ENCODE measurements at places on chromosomes 11 and 22.

DNA sequence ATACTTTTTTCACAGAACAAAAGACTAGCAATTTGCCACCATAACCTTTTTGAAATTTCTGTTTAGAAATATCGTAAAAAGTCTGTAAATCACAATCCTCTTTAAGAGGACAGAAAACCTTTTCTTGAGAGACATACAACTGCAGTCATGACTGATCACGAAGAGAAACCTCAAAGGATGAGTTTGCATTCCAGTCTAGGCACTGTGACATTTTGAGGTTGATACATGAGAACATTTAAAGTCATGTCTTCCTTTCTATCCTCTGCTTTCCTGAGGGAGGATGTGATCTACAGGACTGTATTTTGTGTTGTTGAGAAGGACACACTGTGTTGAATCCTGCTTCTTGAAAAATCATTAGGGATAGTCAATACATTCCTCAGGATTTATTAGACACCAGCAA is 476.7 kb upstream of the CCDC179 start:
- DNase-seq = no peak

GRCh38 chr11:92662601-92663360 is 306.7 kb upstream of the MTNR1B start:
- DNase-seq = no peak

DNA sequence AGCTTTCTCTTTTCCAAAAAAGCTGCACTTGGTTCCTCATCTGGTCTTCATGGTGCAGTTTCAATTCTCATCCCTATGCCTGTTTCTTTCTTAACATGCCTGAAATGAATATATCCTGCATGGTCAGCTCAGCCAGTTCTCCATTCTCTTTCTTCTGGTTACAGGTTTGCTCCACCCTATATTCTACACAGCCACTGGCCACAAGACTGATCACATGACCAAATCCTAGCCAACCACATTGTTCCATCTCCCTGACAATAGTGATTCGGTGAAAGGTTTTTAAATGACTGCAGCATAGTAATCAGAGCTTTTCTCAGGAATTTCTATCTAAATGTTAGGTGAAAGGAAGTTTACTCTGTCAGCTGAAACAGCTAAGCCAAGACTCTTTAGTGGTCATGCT is 891.4 kb downstream of the METTL15 start:
- DNase-seq = no peak

- DNase-seq = no peak
Observed at GRCh38 chr11:103395612-103396011, 286.4 kb downstream of the DYNC2H1 start.

GRCh38 chr11:67504950-67505581 is at the start of gene PITPNM1:
Gene PITPNM1 (minus strand): TSS chr11:67505363. CDS start chr11:67504180, 1,183 bp downstream.
- no peak for DNase-seq

DNA sequence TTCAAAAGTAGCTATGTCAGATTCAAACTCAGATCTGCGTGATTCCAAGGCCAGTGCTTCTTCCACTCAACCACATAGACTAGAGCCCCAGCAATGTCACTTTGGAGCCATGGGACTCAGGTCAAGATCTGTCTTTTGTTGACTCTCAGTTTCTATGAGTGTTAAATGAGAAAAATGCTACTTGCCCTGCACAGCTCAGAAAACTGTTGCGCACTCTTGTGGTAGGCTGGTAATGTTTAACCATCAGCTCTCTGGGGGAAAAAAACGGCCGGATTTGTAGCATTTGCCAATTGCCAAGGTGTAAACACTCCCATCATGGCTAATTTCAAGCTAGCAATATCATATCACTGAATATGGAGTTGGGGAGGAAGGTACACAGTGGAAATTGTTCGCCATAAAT is 328.1 kb upstream of the SYN3 start:
- no peak for DNase-seq

Measured in NCI-H1694 (cell line).